Activated CD8-positive, alpha-beta memory T cell treated with anti-CD3 and anti-CD28 coated beads, Interleukin-2, amount 10 ng/mL, durations not matched to agents 7 days and 5 days (primary cell): ENCODE measurements at places on chromosomes 6 and 20.

GRCh38 chr6:128600397-128600951, 80.1 kb upstream of the PTPRK start:
- H3K36me3 ChIP-seq, result no peaks in the 10 kb centered on the region
- peaks cover 23% of the 10 kb centered on the region for H3K4me1 ChIP-seq
- no peak overlapping the region for H3K4me3 ChIP-seq
- no peak for DNase-seq
- no peak overlapping the region for H3K27ac ChIP-seq

- no peaks in the 10 kb centered on the region for H3K27me3 ChIP-seq
- peaks cover 3% of the 10 kb centered on the region for H3K4me1 ChIP-seq
- H3K27ac ChIP-seq, result no peak overlapping the region
Measured at GRCh38 chr6:168217880-168218537, 101.6 kb downstream of the DACT2 start.

- DNase-seq, result no peak
- no peaks in the 10 kb centered on the region for H3K4me1 ChIP-seq
- peaks cover 1% of the 10 kb centered on the region for H3K36me3 ChIP-seq
- no peak overlapping the region for H3K27ac ChIP-seq
Measured at GRCh38 chr6:20511852-20512251, 22.4 kb upstream of the CDKAL1 start.

GRCh38 chr20:39717936-39718335, 755.8 kb downstream of the DHX35 start:
- no peak overlapping the region for H3K4me3 ChIP-seq
- H3K4me1 ChIP-seq, result no peaks in the 10 kb centered on the region
- no peaks in the 10 kb centered on the region for H3K36me3 ChIP-seq
- H3K27me3 ChIP-seq, result no peaks in the 10 kb centered on the region
- H3K27ac ChIP-seq, result no peak overlapping the region

GRCh38 chr6:40256831-40257230, 322.6 kb upstream of the MOCS1 start:
- no peaks in the 10 kb centered on the region for H3K36me3 ChIP-seq
- H3K27me3 ChIP-seq, result peaks cover 2% of the 10 kb centered on the region
- no peak overlapping the region for H3K27ac ChIP-seq

DNA sequence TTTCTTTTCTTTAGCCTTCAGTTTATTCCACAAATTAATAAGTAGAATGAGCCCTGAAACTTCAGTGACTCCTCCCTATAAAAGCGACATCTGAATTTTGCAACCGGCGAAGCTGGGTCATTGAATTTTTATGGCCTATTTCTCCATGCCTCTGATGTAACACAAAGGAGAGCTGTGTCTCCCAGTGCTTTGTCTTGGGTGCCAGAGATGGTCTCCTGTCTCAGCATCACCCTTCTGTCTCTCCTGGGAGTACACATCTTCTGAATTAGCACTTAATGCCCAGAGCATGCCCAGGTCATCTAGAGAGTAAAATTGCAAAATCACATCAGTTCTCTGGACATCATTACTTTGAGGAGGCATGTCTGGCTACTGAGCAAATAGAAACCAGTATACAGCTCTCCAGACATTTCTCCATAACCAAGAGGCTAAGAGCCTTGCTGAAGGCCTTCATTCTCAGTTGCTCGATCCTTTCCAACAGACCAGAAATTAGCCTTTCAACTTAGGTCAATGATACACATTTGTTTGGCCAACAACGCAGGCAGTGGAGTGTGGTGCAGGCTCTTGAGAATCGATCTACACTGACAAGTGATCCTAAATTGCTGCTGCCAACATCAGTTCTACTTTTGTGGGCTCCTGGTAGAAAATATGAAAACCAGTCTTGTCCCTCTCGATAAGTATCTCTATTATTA, 176.0 kb upstream of the FOXQ1 start:
- H3K4me1 ChIP-seq, result no peaks in the 10 kb centered on the region
- H3K36me3 ChIP-seq, result no peaks in the 10 kb centered on the region
- H3K27me3 ChIP-seq, result peaks cover 17% of the 10 kb centered on the region
- no peak overlapping the region for H3K27ac ChIP-seq

DNA sequence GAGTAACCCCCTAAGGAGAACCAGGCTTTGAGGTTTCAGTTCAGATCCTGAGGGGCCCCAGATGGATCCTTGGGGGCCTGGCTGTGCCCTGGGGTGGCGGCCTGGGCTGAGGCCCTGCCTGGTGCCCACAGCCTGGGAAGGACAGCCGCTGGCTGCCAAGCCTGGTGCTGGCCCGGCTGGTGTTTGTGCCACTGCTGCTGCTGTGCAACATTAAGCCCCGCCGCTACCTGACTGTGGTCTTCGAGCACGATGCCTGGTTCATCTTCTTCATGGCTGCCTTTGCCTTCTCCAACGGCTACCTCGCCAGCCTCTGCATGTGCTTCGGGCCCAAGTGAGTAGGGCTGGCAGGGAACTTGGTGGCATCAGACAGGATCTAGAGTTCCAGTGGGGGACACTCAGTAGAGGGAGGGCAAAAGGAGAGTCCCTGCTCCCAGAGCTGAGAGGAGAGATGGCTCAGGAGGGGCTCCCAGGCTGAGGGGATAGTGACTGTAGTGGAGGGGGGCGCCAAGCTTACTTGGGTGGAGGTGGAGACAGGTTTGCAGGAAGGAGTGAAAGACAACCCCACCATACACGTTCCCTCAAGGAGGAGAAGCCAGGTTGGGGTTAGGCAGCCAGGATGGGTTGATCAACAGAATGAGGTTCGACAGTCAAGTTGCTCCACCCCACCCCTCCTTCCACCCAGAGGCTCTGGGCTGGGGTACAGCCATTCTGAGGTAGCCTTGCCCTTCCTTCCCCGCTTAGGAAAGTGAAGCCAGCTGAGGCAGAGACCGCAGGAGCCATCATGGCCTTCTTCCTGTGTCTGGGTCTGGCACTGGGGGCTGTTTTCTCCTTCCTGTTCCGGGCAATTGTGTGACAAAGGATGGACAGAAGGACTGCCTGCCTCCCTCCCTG, 9.5 kb downstream of the SLC29A1 start:
- no peak overlapping the region for H3K4me3 ChIP-seq
- H3K27me3 ChIP-seq, result no peaks in the 10 kb centered on the region
- H3K27ac ChIP-seq, result peak overlapping the region; percentile 54
- no peak for DNase-seq
- peaks cover 19% of the 10 kb centered on the region for H3K4me1 ChIP-seq

- no peaks in the 10 kb centered on the region for H3K36me3 ChIP-seq
- no peaks in the 10 kb centered on the region for H3K27me3 ChIP-seq
- peaks cover 3% of the 10 kb centered on the region for H3K4me1 ChIP-seq
- H3K4me3 ChIP-seq, result no peak overlapping the region
Measured at GRCh38 chr20:32647606-32648005, 26.1 kb downstream of the C20orf203 start.

DNA sequence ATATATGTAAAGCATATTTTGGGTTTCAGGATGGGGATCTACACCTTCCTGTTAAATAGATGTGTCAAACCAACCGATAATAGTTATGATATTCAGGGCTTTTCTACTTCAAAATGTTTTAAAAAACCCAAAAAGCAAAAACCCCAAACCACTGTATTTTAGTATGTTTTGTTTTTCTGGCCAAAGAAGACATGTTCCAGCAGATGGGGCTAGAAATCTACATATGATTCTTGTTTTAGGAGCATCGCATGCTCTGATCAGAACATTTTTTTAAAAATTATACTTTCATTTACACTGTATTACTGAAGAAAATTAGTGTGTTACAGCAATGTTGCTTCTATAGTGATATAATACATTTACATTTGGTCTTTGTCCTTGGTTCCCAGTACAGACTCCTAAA, 11.0 kb downstream of the RMND1 start:
- DNase-seq, result no peak
- peaks cover 10% of the 10 kb centered on the region for H3K36me3 ChIP-seq
- peak overlapping the region; percentile 66 for H3K27ac ChIP-seq
- no peak overlapping the region for H3K4me3 ChIP-seq
- peaks cover 16% of the 10 kb centered on the region for H3K4me1 ChIP-seq

DNA sequence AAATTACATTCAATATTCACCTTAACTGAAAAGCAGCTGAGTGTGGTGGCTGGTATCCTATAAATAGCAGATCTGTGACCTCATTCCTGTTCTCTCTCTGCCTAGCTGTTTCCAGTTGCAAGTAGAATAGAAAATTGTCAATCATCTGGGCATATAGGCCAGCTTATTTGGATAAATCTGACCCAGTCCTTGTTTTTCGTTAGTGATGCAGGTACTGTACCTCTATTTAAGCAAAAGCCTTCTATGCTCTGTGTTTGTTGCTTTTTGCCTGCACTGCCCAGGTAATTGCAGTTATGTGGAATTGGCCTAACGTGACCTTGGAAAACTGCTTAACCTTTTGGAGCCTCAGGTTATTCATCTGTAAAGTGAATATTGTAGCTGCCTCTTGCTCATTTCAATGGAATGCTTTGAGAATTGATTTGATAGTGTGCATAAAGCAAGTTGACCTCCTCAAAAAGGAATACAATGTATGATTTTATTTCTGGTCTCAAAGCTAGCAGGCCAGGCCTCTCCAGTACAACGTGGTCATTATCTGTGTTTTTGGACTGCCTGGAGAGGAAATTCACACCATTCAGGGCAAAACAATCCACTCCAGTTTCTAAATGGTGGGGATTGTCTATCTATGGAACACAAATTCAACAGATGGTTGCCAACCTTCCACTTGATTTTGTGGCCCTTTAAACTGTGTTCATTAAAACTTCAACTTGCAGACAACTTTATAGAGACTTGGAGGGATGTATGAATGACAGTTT, 508.7 kb upstream of the CITED2 start:
- no peak for DNase-seq
- no peak overlapping the region for H3K4me3 ChIP-seq
- peaks cover 2% of the 10 kb centered on the region for H3K36me3 ChIP-seq
- H3K27ac ChIP-seq, result no peak overlapping the region
- H3K4me1 ChIP-seq, result peaks cover 18% of the 10 kb centered on the region
- H3K27me3 ChIP-seq, result peaks cover 2% of the 10 kb centered on the region
